Stimulated activated naive CD8-positive, alpha-beta T cell treated with anti-CD3 and anti-CD28 coated beads, Interleukin-15, Interleukin-2, amounts not matched to agents 100 U/mL and 50 U/mL, for 24 hours (primary cell): ENCODE measurements at places on chromosomes 11 and 22.

GRCh38 chr22:50440544-50441249, 34.1 kb downstream of the SBF1 start:
- no peak for DNase-seq

DNA sequence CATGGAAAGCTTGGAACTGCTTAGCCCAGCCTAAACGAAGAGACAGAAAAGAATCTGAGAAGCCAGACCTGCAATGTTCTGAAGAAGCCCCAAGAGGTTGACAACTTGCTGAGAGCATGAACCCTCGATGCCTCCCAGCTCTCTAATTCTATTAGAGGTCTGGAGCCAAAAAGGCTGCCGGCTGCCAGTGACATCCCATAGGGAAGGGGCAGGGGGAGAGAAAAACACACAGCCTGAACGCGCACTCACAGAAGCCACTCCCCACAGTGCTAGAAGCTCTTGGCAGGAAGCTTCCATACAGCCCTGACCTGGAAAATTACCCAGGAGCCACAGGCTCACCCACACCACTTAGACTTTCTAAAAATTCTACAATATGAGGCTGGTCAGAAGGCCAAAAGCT, 18.3 kb downstream of the POLDIP3 start:
- no peak for DNase-seq

GRCh38 chr11:86021377-86021776, 47.5 kb downstream of the PICALM start:
- DNase-seq: no peak

- no peak for DNase-seq
Measured at GRCh38 chr11:111779118-111779517, 12.9 kb upstream of the PPP2R1B start.

DNA sequence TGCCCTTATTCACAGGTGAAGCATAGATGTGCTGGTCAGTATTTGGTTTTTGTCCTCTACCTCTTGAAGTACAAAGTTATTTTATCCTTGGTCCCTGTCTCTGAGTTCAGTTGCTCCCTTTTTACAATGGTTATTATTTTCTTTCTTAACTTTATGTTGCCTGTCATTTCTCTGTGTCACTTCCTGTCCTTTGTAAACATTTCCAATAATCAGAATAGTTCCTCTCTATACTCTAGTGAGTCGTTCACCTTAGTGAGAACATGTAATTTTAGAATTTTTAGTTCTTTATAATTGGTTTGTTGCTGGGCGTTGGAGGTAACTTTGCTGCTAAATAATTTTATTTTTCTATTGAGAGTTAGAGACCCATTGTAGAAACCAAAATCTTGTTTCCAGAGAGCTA, 16.0 kb downstream of the CSTPP1 start:
- DNase-seq: no peak

DNA sequence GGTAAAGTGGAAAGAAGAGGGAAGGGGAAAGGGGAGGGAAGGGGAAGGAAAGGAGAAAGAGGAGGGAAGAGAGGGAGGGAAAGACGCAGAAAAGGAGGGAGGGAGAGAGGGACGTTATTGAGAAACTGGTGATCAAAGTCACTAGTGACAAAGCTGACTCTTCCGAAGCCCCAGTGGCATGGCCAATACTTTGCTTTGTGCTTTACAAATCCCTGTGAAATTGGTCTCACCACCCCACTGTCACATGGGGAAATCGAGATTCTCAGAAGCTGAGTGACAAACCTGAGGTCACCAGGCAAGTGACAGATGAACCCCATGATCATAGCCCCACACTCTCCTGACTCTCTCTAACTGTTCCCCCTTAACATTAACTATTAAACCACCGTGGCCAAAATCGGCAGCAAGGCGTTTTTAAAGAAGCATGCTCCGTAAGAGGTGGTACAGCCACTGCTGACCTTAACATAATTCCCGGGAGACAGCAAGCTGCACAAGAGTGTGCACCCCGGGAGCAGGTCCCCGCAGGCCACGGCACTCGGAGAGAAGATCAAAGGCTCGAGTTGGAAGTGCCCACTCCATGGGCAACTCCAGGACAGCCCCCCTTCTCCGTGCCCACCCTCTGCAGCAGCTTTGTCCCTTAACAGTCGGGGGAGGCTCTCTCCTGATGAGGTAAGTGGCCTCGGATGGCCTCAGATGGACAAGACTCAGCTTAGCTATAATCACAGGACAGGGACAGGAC, 34.8 kb downstream of the CELSR1 start:
- no peak for DNase-seq

GRCh38 chr11:95461858-95462257, 230.9 kb upstream of the SESN3 start:
- DNase-seq: no peak

DNA sequence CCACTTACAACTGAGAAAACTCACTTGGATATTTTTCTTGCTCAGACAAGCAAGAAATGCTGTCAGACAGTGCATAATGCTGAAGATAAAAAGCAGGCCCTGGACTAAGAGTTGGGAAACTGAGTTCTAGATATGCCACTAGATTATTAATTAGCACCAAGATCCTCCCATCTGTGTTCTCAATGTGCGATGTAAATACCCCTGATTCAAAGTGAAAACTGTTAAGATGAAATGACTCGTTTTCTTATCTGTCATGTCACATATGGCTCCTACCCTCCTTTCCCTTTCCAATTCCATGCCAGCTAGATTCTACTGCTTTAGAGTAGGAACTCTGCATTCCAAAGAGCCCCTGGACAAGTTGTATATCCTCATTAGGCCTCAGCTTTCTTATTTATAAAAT, 88.9 kb upstream of the CLNS1A start:
- DNase-seq: no peak

- DNase-seq: no peak
Measured at GRCh38 chr22:19353363-19354131, 62.0 kb upstream of the CLTCL1 start.

DNA sequence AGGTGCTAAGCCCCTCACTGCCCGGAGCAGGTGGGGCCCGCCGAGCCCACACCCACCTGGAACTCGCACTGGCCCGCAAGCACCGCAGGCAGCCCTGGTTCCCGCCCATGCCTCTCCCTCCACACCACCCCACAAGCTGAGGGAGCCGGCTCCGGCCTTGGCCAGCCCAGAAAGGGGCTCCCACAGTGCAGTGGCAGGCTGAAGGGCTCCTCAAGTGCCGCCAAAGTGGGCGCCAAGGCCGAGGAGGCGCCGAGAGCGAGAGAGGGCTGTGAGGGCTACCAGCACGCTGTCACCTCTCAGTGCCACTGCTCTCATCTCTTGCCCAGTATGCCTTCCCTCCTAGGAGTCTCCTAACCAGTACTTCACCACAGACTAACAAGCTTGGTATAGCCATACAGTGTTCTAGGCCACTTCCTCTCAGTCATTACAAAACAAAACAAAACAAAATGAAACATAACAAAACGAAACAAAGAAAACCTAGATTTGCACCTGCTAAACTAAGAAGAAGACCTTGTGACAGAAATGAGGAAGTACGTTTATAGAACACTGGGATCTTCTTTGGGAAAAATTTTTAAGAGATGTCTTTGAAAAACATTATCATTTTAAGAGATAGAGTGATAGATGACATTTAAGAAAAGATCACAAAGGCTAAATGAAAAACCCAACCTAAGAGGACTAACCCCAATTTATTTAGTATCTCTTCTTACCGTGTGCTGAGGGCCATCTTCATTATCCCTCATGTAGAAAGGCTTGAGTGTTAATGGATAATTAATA, 47.7 kb upstream of the GAB2 start:
- DNase-seq: peak; percentile 11

- no peak for DNase-seq
Measured at GRCh38 chr22:33192156-33192555, 134.0 kb upstream of the SYN3 start.

GRCh38 chr22:37627545-37627944, 11.9 kb upstream of the SH3BP1 start:
- peak; percentile 60 for DNase-seq

DNA sequence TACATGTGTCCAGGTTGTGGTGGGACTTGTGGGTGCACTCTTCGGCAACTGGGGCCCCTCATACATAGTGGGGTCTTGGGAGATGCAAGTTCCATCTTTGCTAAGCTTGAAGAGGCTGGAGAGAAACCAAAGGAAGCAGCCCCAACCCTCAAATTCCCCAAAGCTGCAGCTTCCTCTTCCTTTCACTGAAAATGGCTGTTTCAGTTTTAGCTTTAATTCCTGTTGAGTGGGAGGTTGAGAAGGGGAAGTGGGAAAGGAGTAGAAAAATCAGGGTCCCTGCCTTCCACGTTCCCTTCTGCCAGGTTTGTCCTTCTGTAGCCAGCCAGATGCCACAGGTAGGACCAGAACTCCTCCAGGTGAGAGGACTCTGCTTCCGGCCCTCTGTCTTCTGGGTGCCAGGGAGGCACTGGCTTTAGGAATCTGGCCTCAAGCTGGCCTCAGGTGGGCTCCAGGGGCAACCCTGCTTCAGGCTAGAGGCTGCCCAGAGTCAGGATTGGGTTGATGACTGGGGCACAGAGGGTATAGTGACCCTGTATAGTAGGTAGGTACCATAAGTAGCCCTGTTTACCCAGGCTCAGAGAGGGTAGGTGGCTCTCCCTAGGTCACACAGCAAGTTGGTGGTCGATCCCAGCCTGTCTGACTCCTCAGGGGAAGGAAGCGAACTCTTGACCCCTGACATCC, 16.2 kb downstream of the P2RY6 start:
- no peak for DNase-seq

- DNase-seq: no peak
Measured at GRCh38 chr22:17260950-17261349, 41.7 kb upstream of the ADA2 start.

DNA sequence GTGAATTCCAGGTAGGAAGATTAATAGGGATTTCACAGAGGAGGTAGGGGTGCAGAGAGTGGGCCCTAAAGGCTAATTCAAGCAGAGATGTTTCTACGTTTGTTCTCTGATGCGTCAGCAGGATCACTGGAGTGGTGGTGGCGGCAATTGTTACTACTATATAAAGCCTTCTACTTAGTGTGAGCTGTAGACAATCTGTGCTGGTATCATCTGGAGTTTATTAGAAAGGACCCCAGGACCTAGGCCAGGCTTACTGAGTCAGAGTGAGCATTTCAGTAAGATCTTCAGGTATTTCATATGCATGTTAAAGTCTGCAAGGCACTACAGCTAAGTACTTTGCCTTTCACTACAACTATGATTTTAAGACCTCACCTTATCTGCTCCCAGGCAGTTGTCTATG, 59.5 kb downstream of the USP35 start:
- DNase-seq: no peak

DNA sequence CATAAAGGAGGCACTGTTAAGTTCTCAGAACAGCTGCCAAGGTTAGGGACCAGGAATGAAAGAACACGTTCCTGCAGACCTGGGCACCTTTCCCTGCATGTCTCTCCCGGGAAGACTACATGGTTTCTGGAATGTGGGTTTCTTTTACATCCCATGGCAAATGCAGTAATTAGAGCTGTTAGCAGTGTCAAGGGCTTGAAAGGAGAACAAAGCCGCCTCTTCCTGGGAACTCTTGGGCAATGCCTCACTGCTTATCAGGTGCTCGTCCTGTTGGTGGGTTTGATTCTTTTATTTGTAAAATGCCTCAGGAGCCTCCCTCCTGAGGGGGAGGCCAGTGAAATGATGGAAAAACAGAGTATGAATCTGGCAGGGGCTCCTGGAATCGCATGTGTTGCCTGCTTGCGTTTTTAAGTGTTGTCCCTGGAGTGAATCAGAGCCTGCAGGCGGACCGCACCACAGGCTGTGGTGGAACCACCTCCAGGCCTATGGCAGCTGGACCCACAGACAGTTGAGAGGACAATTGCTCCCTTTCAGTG, 723 bp upstream of the C22orf31 start:
- no peak for DNase-seq

DNA sequence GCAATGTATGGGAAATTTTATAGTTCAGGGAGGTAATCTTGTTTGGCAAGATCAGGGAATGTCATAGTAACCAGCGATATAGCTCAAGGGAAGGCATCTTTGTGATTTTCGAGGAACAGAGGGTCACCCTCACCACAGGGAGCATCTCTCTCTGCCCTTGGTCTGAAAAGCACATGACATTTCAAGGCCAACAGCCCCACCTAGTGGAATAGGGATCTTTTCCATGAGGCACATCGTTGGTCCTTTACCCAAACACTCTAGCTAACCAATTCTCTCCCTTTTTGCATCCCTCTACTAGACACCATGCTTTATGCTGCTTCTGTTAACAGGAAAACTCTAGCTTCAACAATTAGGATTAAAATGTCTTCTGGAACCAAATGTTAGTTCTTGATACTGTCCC, 179.0 kb downstream of the GRM5 start:
- peak; percentile 19 for DNase-seq
